ENCODE measurements at places on chromosomes 1 and 21. TPM values are rescaled to one million over a fixed set of nuclear protein-coding genes. Genes with fewer than 3 reads are reported as not detected.

DNA sequence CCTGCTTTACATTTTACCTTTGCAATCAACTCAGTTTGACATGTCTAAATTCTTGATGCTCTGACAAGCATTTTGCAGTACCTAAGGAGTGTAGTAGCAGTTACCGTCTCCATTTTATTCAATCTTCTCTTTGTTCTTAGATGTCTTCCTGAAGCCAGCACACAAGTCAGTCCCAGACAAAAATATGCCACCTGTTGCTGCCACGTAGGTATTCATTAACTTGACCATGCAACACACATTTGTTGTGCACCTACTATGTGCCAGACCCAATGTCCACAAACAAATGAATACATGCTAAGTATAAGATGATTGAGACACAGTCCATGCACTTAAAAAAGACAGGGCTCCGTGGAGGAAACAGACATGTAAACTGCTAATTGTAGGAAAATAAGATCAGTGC, 81.5 kb upstream of the NGF start:
- no peak overlapping the region for H3K27ac ChIP-seq
- H3K4me3 ChIP-seq, result no peak overlapping the region
- no peak for DNase-seq

GRCh38 chr1:22609291-22609690, 27.1 kb upstream of the C1QA start:
- no peaks in the 10 kb centered on the region for H3K4me1 ChIP-seq
- DNase-seq, result no peak
- peaks cover 40% of the 10 kb centered on the region for H3K27me3 ChIP-seq
- no peak overlapping the region for H3K27ac ChIP-seq
- no peaks in the 10 kb centered on the region for H3K36me3 ChIP-seq
- H3K4me3 ChIP-seq, result no peak overlapping the region

- peak overlapping the region; percentile 4 for H3K27ac ChIP-seq
- no peak overlapping the region for H3K4me3 ChIP-seq
- no peaks in the 10 kb centered on the region for H3K36me3 ChIP-seq
- H3K4me1 ChIP-seq, result peaks cover 30% of the 10 kb centered on the region
These were observed 42.0 kb upstream of the COL6A2 start for GRCh38 chr21:46055863-46056281.

Gene DIRAS3
- 7.3 TPM for total RNA-seq

GRCh38 chr1:117541003-117541402, 64.8 kb upstream of the TENT5C start:
- no peaks in the 10 kb centered on the region for H3K4me1 ChIP-seq
- no peaks in the 10 kb centered on the region for H3K27me3 ChIP-seq
- H3K4me3 ChIP-seq, result no peak overlapping the region
- H3K36me3 ChIP-seq, result no peaks in the 10 kb centered on the region

Gene S100A7
- total RNA-seq, result not detected
